ENCODE measurements at places on chromosomes 3 and 15.

- DNase-seq = no peak
These were observed 8.4 kb upstream of the CD47 start for GRCh38 chr3:108099244-108099643.

- DNase-seq = no peak
These were observed 207.5 kb downstream of the SATB1 start for GRCh38 chr3:18217507-18218174.

- no peak for DNase-seq
These were observed 76.2 kb downstream of the LARS2 start for GRCh38 chr3:45464336-45465170.

GRCh38 chr15:51380999-51381806, 39.7 kb downstream of the GLDN start:
- peak; percentile 67 for DNase-seq

- DNase-seq = no peak
These were observed 713.0 kb upstream of the CADM2 start for GRCh38 chr3:84245789-84246188.

GRCh38 chr3:127124120-127124519, 68.8 kb upstream of the PRR23E start:
- DNase-seq = no peak
